ENCODE measurements at places on chromosomes 5 and 9. TPM values are rescaled to one million over a fixed set of nuclear protein-coding genes. Genes with fewer than 3 reads are reported as not detected.

- no peak for DNase-seq
- no peak overlapping the region for H3K27ac ChIP-seq
- H3K4me3 ChIP-seq: no peak overlapping the region
- H3K27me3 ChIP-seq: no peaks in the 10 kb centered on the region
- H3K4me1 ChIP-seq: no peaks in the 10 kb centered on the region
Measured at GRCh38 chr9:16211946-16212345, 658.5 kb downstream of the BNC2 start.

- DNase-seq: no peak
- no peaks in the 10 kb centered on the region for H3K4me1 ChIP-seq
- H3K4me3 ChIP-seq: no peak overlapping the region
- no peak overlapping the region for H3K27ac ChIP-seq
- H3K27me3 ChIP-seq: no peaks in the 10 kb centered on the region
Measured at GRCh38 chr5:92605591-92605990, 975.4 kb downstream of the NR2F1-AS1 start.

- DNase-seq: no peak
- no peak overlapping the region for H3K4me3 ChIP-seq
- no peaks in the 10 kb centered on the region for H3K27me3 ChIP-seq
- H3K36me3 ChIP-seq: peaks cover 22% of the 10 kb centered on the region
- no peaks in the 10 kb centered on the region for H3K4me1 ChIP-seq
- no peak overlapping the region for H3K27ac ChIP-seq
Measured at GRCh38 chr9:125153712-125154367, 10.5 kb upstream of the SCAI start.

GRCh38 chr5:162752612-162753011 lies 684.8 kb upstream of the CCNG1 start:
- H3K4me3 ChIP-seq: no peak overlapping the region
- no peak for DNase-seq
- H3K4me1 ChIP-seq: no peaks in the 10 kb centered on the region
- H3K27ac ChIP-seq: no peak overlapping the region

- H3K27ac ChIP-seq: no peak within 1 kb of the TSS
- no peaks in the 10 kb centered on the region for H3K36me3 ChIP-seq
- no peaks in the 10 kb centered on the region for H3K4me1 ChIP-seq
- H3K27me3 ChIP-seq: no peaks in the 10 kb centered on the region
Measured at GRCh38 chr9:122788831-122789230, at the start of gene OR5C1. Gene OR5C1, plus strand, starts transcription at chr9:122788933. Its CDS starts 0 bp downstream, at chr9:122788933.

DNA sequence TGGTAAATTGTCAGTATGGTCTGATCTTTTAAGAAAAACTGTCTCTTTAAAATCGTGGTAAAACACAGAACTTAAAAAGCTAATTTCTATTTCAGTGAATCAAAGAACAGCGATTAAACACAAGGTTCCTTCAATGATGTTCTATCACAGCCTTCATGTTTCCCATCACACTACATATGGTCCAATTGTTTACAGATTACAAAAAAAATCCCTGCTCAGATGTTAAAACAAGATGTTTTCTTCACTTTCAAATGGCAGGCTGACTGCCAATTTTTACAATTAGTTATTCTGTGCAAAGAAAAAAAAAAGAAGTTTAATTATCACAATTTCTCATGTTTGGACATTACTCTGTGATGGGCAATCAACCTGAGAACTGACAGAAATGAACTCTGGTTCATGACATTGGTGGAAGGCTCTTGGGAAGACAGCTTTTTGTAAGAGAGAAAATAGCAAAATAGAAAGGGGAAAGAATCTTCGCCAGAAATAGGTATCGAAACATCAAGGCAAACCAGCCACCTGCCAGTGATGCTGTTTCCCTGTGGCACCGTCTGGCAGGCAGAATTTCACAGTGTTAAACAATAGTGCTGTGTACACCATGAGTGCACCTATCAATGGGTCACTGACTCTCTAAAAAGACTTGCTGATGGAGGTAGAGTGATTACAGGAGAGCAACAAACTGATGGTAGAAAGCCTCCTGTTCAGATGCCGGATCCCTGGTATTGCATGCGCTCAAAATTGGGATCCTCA lies 1020.0 kb upstream of the ARRDC3 start:
- no peaks in the 10 kb centered on the region for H3K36me3 ChIP-seq
- no peak overlapping the region for H3K27ac ChIP-seq
- no peaks in the 10 kb centered on the region for H3K27me3 ChIP-seq
- no peak overlapping the region for H3K4me3 ChIP-seq
- DNase-seq: no peak

GRCh38 chr5:50697739-50698138 lies 31.3 kb downstream of the PARP8 start:
- no peak overlapping the region for H3K4me3 ChIP-seq
- peaks cover 48% of the 10 kb centered on the region for H3K4me1 ChIP-seq
- H3K36me3 ChIP-seq: peaks cover 4% of the 10 kb centered on the region
- H3K27ac ChIP-seq: no peak overlapping the region
- H3K27me3 ChIP-seq: no peaks in the 10 kb centered on the region
- DNase-seq: no peak

Gene SHC3
- not detected for total RNA-seq

GRCh38 chr5:97009212-97009898 lies 73.5 kb downstream of the LNPEP start:
- peaks cover 18% of the 10 kb centered on the region for H3K36me3 ChIP-seq
- H3K27me3 ChIP-seq: no peaks in the 10 kb centered on the region
- peak; percentile 9 for DNase-seq
- H3K4me3 ChIP-seq: no peak overlapping the region
- no peak overlapping the region for H3K27ac ChIP-seq

DNA sequence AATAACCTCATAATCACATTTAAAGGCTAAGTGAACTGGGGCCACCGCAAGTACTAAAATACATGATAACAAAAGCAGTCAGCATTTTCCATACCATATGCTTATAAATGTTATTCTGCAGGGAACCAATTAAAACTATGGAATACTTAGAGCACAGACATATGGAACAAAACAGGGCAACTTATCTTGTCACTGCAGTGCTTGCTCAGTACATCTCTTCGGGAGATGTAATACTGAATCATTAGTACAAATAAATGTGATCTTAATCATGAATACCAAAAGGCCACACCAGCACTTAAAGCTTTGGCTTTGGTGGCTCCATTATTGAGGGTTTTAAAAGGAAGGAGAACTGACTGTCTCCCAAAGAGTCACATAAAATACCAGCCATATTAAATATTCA lies 32.1 kb downstream of the PRUNE2 start:
- no peak overlapping the region for H3K4me3 ChIP-seq
- H3K36me3 ChIP-seq: no peaks in the 10 kb centered on the region
- no peak overlapping the region for H3K27ac ChIP-seq
- no peaks in the 10 kb centered on the region for H3K4me1 ChIP-seq
- H3K27me3 ChIP-seq: no peaks in the 10 kb centered on the region
- DNase-seq: no peak

Gene PITX1
- total RNA-seq: not detected

Data from CD8-positive, alpha-beta memory T cell (primary cell).